ENCODE measurements at places on chromosomes 13 and 19.

GRCh38 chr13:34372581-34372980 lies 554.6 kb downstream of the RFC3 start:
- no peak for DNase-seq

GRCh38 chr19:43765109-43765876 lies 10.5 kb upstream of the SMG9 start:
- no peak for DNase-seq

GRCh38 chr19:19051478-19052213 lies 12.1 kb upstream of the SLC25A42 start:
- no peak for DNase-seq

DNA sequence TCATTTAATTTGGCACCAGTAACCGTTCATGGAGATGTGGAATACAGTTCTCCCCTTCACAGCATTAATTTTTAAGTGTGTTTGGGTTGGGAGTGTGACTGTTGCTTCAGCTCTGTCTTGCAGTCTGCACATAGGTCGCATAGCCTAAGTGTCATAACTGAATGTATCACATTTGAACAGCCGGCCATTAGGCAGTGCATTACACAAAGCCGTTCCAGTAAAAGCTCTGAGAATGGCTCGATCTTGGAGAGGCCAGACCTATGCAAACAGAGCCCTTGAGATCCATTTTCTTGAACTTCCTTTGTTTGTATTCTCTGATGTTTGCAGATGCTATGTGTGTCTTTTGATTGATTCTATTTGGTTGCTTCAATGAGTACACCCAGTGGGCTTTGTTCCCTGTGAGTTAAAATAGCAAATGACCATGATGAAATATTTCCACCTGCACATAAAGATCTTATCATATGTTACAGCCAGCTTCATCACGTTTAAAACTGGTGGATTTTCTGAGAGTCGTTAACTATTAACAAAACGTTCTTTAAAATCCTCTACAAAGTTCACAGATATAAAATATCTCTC lies 1104.9 kb upstream of the SLC10A2 start:
- DNase-seq = no peak

DNA sequence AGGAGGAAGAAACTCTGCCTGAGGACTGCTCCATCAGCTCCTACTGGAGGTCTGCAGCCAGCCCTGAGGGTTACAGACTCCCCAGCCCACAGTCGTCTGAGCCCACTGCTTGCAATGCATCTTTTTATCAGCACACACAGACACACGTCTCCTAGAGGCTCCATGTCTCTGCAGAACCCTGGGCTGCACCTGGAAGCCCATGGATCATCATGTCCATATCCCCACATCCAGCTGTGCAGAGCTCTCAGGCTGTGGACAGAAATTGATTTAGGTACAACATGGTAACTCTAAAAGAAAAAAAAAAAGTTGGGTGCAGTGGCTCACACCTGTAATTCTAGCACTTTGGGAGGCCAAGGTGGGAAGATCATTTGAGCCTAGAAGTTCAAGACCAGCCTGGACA lies 32.9 kb upstream of the ISYNA1 start:
- no peak for DNase-seq

DNA sequence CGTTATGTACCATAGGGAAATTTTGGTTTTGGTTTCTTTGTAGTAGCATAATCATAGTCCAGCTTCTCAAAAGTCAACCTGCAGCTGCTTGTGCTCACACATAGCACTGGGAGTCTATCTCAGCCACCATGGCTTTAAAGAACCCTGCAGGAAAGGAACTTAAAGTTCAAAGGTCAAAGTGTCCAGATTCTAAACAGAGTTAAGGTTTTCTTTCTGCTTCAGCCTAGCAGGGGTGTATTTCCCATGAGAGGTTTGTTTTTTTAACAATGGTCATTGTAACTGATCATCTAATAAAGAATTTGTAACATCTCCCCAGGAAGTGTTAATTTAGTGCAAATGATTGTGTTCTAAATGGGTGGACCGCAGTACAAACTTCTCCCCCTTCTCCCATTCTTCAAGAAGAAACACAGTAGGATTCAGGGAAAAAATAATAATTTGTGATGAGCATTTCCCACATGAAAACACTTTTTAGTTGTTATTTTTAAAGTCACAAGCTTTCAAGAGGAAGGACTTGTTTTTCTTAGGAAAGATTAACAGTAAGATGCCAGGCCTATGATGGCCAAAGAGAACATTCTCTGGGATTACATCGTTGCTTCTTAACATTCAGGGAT lies 168.0 kb downstream of the EFNB2 start:
- no peak for DNase-seq

GRCh38 chr19:17281391-17282304 lies at the start of gene ANKLE1:
ANKLE1 (plus strand) TSS chr19:17281901; CDS start chr19:17281921, 20 bp downstream.
- DNase-seq = no peak

DNA sequence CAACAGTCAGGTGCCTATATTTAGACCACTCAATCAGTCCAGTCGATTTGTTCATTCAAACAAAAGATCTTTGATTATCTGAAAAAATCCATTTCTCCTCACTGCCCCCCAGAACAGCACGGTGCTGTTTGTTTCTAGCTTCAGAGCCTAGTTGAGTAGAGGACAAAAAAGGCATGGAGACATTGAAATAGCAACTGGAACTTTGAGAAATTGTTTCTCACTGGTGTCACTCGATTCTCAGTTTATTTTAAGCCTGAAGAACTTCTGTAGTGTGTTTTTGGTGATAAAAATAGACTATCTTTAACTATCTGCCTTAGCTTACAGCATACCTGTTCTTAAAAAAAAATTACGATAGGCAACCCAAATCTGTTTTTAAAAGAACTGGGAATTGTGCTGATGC lies 67.1 kb downstream of the ARHGAP35 start:
- no peak for DNase-seq

DNA sequence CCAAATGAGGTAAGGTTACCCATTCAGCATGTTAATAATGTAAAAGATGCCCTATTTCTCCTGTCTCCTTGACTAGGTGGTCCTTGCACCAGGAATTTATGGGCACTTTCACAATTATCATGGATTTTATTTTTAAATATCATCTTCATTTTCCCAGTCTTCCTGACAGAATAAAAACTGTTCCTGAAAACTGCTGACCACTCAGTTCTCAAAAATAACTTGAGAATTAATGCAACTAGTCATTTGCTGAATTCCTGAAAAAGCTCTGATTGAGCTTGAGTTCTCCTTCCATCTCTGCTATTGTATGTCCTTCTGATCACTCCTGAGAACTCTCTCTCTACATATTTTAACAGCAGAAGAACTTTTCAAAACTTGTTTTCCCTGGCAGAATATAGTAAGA lies 55.0 kb downstream of the DCLK1 start:
- DNase-seq = no peak

DNA sequence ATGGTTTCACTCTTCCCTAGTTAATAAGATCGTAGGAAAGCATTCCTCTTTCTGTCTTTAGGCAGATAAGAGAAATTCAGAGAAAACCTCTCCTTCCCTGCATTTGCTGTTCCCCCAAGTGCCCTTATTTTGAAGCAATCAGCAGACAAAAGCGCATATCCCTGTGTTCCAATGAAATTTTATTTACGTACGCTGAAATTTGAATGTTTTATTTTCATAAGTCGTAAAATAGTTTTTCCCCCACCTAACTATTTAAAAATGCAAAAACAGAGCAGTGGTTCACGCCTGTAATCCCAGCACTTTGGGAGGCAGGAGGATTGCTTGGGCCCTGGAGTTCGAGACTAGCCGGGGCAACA lies 17.2 kb upstream of the MRI1 start:
- no peak for DNase-seq

DNA sequence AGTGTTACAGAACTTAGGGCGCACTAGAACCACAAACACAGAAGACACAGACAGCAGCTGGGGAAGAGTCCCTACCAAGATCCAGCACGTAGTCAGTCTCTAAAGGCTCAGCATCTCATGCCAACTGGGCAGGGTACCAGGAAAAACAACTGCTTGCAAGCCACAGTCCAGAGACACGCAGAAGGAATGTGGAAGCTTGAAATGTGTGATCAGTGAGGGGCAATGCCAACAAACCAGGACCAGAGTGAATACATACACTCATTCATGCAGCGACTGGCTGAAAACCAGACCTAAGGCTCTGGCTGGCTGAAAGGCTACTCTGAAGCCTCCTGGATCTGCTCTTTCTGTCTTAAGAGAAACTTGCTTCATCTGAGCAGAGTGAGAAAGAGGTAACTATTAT lies 1484.8 kb downstream of the EFNB2 start:
- no peak for DNase-seq

- no peak for DNase-seq
Observed at GRCh38 chr13:103431856-103432255, 365.6 kb upstream of the SLC10A2 start.

GRCh38 chr19:1513499-1514294 lies 878 bp upstream of the ADAMTSL5 start:
- no peak for DNase-seq
